ENCODE measurements at places on chromosomes 12 and 14. TPM values are rescaled to one million over a fixed set of nuclear protein-coding genes. Genes with fewer than 3 reads are reported as not detected.

- no peak for DNase-seq
These were observed 3.6 kb upstream of the TPI1 start for GRCh38 chr12:6863586-6864321.

DNA sequence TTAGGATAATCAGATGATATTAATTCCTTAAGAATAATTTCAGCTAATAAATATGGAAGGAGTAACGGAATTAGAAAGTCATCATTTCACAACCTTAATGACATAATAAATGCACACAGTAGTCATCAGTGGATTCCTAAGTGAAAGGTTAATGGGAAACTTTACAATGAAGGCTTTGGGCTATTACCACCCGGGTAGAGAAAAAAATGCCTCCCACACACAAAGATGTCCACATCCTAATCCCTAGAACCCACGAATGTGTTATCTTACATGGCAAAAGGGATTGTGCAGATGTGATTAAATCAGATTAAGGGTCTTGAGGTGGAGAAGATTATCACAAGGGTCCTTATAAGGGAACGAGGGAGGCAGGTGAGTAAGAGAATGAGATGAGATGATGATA, 5.6 kb downstream of the TMED10 start:
- no peak for DNase-seq

DNA sequence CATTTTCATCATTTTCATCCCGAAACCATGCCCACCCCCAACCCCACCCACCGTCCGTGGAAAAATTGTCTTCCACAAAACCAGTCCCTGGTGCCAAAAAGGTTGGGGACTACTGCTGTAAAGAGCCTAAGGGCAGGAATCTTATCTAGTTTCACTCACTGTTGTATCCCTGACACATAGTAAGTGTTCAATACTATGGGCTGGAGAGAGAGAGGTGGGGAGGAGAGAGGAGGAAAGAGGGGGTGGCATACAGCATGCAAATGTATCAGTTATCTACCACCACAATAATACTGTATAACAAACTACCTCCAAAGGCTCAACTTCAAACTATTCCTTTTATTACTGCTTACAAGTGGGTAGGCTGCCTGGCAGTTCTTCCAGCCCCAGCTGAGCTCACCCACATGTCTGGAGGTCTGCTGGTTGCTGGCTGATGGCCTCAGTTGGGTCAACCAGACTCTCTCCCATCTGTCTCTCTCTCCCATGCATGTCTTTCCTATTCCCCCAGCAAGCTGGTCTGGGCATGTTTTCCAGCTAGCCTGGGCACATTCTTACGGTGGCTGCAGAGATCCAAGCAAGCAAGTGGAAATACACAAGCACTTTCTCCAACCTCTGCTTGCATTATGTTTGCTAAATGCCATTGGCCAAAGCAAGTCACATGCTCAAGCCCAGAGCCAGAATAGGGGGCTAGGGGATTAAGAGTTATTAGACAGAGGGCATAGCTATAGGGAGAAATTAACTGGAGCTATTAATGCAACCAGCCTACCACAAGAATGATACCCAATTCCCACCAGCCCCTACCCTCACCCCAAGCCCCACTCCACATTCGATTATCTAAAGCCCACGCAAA, 31.6 kb upstream of the FICD start:
- no peak for DNase-seq

The IFNG-AS1 gene
- not detected for total RNA-seq

DNA sequence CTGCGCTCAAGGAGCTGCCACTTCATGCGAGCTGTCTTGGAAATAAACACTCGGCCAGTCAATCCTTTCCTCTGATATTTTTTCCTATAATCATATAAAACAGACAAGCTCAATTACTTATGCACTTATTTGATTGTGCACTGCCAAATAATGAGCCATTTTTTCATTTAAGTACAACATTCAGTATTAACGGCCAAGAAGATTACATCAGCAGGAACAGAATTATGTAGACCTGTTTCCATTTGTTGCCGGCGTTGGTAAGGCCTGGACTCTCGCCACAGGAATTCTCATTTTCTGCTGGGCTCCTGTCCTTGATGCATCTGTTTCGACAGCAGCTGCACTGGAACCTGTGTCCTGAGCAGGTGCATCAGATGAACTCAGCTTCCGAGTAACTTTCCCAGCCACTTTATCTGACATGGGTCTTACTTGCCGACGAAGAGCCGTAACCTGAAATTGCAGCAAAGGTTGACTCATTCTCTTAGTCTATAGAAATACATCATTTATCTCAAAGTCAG, 110.2 kb downstream of the KIF21A start:
- no peak for DNase-seq

DNA sequence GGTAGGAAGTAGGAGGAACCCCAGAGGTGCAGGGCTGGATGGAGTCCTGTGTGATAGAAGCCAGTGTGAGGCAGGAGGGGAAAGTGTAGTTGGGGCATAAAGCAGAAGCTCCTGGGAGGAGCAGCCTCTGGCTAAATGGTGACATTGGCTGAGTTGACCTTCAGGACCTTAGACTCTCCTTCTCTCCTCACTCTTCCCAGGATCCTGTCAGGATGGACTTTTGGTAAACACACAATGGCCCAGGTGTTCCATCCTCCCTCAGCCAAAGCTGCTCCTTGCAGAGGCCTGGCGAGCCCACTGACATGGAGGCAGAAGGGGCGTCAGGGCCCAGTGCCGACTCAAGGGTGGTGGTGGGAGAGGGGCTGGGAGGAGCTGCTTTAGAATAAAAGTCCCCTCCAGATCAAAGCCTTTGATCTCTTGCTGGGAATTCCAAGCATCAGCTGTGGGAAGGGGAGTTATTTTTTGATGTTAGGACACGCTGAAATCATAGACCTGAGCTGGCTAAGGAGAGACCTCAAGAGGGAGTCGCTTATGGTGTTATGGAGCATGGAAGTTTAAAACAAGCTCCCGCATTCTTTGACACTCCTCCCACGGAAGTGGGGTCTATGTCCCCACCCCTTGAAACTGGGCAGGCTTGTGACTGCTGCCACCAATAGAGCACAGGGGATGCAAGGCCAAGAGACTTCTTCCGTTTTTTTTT, 44.1 kb downstream of the SMIM41 start:
- DNase-seq: no peak

DNA sequence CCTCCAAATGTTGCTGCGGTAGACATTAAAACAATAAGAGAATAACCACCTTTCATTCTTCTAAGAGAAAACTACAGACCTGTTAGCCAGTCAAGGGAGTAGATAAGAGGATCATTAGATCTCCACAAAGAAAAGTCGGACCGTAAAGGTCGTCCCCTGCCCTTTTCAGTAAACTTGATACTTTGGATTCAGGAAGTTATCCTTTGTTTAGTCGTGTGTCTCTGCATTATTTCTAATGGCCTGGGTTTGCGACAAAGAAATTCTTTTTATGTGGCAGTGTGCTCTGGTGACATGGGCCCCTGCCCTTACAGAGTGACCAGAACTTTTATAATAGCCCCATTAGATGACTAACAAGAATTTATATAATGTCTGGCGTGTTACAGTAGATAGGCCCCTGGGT, 44.6 kb upstream of the EVL start:
- no peak for DNase-seq

The CYP27B1 gene
- total RNA-seq: 4.3 TPM

DNA sequence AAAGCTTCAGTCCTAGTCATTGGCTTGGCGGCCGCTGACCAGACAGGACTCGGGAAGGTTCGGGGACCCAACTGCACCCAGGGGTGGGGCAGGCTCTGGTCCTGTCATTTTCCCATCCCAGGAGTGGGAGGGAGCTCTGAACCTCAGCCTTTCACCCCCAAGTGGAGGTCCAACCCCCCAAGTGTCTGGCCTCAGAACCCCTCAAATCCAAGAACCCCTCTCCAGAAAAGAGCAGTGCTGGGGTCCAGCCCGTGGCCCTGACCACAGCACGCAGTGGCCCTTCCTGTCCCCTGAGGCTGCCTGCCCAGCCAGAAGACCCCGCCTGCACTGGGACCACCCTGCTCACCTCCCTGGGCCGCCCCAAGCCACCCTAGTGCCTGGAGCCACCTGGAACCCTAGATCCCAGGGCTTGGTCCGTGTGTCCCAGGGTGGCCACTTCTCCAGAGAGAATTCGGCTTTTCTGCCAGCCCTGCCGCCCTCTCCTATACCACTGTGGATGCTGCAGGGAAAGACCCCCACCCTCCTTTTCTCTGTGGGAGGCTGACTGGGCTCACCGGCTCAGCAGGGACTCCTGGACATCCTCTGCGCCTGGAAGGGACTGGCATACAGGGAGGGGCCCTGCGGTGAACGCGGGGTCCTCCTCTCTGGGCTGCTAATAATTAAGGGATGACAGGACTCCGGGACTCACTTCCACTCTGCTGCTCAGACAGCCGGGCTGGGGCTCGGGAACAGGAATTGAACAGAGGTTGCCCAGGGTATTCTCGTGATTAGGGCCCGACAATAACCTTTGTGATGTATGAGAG, 326.9 kb upstream of the SFSWAP start:
- no peak for DNase-seq

DNA sequence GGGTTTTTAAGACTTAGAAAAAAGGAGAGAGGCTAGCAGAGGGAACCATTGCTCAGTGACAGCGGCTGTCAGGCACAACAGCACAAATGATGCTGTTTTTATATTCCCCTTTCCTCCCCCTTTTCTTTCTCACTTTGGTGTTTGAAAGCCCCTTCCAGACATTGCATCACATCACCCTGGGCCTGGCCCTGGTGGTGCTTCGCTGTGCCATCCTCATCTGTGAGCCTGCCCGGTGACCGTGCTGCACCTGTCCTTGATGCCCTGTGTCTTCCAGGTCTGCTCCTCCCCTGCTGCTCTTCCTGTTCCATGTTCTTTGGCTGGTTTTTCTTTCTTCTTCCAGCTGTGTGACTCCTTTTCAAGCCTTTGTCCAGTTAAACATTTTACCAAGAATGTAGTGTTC, 24.8 kb downstream of the KLC1 start:
- no peak for DNase-seq

GRCh38 chr12:56947633-56948456, 9.6 kb downstream of the RDH16 start:
- no peak for DNase-seq

DNA sequence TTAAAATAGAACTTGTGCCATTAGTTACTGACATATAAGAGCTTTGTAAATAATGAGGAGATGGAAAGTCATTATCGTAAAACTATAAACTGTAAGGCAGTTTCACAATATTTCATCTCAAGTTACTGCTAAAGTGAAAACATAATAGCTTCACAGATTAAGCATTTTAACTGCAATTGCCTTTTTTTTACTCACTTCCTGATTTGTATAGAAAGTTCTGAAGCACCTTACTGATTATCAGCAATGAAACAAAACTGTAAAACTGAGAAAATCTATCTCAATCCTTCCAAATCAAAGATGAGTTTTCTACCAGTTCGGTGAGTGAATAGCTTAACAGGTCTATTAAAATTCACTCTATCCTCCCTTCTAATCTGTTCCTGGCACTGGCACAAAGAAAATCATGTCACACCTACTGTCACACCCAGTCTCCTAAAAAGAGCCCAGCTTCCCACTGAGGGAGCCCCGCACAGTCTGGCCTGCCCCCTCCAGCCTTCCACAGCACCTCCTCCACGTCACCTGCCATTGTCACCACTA, 161.4 kb upstream of the ABCD2 start:
- DNase-seq: no peak

- DNase-seq: no peak
These were observed 30.7 kb downstream of the DTX1 start for GRCh38 chr12:113087193-113087592.

GRCh38 chr12:12088761-12089160, 18.0 kb downstream of the BCL2L14 start:
- no peak for DNase-seq

The DTX3 gene
- total RNA-seq: 34.1 TPM

- no peak for DNase-seq
These were observed 45.1 kb downstream of the ISCA2 start for GRCh38 chr14:74538411-74539391.

DNA sequence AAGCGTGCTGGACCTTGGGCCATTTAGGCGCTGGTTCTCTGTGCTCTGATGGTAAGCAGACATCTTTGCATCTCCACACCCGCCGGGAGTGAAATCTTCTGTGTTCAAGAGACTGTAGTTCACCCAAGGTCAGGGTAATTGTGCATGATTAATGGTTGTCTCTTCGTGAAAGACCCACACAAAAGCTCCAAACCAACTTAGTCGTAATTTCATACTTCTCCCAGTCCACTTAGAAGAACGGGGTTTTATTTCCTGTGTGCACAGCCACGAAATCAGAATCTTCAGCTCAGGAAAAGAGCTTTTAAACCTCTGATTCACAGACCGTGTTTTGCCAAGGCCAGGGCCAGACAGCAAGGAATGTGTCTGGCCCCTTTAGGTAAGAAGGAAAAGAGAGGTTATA, 640.9 kb downstream of the MED13L start:
- DNase-seq: no peak

DNA sequence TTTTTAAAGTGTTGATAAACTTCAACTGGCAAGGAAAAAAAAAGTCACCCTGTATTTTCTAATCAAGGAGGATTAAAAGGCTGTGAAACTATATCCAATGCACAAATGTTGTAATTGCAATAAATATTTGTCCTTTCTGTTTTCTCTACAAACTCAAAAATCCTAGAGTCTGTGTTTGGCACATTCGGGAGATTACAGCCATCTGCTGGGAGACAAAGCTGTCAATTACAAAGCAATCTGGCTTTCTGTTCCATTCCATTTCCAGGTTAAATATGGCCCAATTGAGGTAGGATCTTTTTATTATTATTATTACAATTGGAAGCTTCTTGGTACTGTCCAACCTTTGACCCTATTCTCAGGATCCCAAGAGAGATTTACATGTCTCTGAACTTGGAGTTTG, 295.9 kb downstream of the DIO2 start:
- no peak for DNase-seq

DNA sequence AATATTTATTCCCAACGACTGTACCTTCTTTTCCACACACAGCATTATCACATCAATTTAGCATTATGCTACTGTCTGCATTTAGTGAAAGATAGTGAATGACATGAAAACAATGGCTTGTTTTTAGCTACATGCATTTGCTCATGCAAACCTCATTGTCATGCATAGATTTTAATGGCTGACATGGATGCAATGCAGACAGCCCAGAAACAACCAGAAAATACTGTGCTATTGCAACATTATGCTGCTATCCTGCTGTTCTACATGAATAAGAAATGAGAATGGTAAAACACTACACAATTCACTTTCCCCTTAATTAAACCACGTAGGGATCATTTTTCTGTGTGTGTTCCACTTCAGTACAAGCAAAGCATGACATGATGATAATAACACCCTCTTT, 90.8 kb downstream of the LIN7A start:
- no peak for DNase-seq
